ENCODE measurements at places on chromosomes 2 and 18.
A peak's percentile ranks its signal among the peaks of the same experiment; 100 is the strongest.

DNA sequence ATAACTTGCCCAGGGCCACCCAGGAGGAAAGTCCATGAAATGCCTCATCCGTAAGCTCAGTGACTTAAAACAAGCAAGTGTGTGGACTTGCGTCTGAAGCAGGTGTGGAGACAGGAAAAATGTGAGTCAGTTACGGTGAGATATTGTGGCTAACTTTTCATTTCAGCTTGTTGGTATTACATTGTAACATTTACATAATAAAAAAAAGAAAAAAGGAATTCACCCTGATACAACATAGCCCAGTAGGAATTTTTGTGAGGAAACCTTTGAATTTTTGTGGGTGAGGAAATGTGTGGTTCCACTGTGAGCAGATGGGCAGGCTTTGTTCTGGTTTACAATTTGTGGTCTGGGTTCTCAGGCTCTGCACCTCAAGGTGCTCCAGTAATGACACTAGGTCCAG, 33.7 kb upstream of the LYPD6B start:
- no peak for DNase-seq

GRCh38 chr2:160783474-160783873, 289.9 kb upstream of the RBMS1 start:
- DNase-seq: no peak

GRCh38 chr2:28276807-28277206, 115.9 kb upstream of the FOSL2 start:
- DNase-seq: peak; percentile 38

DNA sequence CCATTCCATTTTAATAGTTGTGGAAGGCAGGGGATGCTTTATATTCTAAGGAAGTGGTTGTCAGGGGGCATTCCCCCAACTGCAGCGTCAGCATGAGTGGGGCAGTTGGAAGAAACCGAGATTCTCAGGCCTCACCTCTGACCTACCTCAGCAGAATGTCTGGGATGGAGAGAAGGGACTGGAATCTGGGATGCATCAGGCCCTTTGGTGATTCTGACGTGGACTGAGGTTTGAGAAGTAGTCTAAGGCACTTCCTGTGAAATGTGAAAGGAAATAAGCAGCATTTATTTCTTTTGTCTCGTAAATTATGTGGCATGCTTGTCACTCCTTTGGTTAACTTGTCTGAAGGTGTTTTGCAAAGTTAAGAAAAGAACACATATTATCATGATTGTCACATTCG, 540.7 kb upstream of the NETO1 start:
- DNase-seq: peak; percentile 53

GRCh38 chr18:8008033-8008432, 440.9 kb downstream of the PTPRM start:
- DNase-seq: no peak
